ENCODE measurements at places on chromosomes 16 and 17.
A peak's percentile ranks its signal among the peaks of the same experiment; 100 is the strongest.

GRCh38 chr17:57935833-57936807, 19.1 kb downstream of the CUEDC1 start:
- no peak for DNase-seq

DNA sequence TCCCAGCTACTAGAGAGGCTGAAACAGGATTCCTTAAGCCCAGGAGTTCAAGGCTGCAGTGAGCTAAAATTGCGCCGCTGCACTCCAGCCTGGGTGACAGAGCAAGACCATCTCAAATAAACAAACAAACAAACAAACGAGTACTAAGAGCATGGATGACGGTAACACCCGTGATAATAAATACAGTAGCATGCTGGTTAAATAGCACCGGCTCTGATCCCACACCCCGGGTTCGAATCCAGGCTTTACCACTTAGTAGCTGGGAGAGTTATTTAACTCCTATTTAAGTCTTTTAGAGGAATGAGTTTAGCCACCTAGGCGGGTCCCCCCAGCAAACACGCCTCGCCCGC, 301 bp upstream of the METTL22 start:
- no peak for DNase-seq

GRCh38 chr16:1666316-1666715, 11.8 kb upstream of the JPT2 start:
- DNase-seq: no peak

DNA sequence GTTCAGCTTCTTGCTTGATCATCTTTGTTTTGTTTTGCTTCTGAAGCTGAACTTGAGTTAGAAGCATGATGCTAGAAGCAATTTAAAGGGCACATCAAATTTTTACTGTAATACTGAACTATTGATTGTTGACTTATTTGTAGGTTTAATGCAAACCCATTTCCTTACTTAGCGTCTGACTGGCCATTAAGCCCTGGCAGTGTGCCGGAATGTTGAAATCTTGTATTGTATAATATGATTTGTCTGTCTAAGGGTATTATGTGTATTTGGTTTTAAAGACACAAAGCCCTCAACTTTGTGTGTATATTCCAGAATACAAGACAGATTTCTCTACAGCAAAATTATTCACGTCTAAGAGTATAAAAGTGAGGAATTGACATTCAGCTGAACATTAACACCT, 39.7 kb downstream of the NUP93 start:
- DNase-seq: no peak

DNA sequence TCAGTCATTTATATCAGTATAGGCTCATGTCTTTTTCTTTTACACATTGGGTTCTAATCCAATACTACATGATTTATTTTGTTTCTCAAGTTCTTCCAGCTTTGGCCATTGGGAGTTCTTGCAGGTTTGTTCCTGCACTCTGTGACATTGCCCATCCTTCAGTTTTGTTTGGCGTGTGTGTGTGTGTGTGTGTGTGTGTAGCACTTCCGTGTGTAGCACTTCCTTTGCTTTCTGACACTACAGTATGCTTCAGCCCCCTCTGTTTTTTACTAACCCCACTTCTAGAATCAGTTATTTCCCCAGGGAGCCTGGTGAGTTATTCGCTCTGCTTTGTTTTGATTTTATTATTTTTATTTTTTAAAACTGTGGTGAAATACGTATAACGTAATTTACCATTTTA, 75.6 kb upstream of the LGALS9 start:
- no peak for DNase-seq

DNA sequence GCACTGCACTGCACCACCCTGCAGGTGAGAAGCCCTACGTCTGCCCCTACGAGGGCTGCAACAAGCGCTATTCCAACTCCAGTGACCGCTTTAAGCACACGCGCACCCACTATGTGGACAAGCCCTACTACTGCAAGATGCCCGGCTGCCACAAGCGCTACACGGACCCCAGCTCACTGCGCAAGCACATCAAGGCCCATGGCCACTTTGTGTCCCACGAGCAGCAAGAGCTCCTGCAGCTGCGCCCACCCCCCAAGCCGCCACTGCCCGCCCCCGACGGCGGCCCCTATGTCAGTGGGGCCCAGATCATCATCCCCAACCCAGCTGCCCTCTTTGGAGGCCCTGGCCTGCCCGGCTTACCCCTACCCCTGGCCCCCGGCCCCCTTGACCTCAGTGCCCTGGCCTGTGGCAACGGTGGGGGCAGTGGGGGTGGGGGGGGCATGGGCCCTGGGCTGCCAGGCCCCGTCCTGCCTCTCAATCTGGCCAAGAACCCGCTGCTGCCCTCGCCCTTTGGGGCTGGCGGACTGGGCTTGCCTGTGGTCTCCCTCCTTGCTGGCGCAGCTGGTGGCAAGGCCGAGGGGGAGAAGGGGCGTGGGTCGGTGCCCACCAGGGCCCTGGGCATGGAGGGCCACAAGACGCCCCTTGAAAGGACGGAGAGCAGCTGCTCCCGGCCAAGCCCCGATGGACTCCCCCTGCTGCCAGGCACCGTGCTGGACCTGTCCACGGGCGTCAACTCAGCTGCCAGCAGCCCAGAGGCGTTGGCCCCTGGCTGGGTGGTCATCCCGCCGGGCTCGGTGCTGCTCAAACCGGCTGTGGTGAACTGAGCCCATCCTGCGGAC, 14.2 kb downstream of the PAM16 start:
- no peak for DNase-seq

- DNase-seq: no peak
These were observed 26.8 kb upstream of the TMEM220 start for GRCh38 chr17:10756619-10757018.

- DNase-seq: no peak
These were observed 4.6 kb downstream of the INPP5K start for GRCh38 chr17:1511756-1512321.

GRCh38 chr16:10172848-10173655, 9.2 kb downstream of the GRIN2A start:
- no peak for DNase-seq

DNA sequence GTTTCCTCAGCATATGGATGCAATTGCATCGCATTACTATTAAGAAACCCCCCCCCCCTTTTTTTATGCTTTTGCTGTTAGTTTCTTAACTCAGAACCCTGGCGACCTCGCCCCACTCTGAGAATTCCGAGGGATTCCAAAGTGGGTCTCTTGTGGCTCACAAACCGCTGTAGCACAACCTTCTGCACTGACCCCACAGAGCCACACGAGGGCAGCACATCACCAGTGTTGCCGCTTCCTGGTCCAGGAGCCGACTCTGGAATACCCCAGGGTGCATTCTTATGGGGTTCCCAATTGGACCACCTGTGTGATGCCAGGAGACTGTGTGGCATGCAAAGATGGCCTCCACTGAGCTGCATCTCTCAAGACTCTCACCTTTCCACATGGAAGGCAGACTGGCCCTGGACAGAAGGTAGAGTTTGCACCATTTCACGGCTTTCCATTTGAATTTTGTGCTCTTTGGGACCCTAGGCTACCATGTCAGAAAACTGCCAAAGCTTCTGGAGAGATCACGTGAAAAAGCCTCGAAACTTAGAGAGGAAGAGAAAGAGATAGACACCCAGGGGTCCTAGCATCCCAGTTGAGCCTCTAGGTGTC, 432.7 kb upstream of the ASIC2 start:
- DNase-seq: no peak

GRCh38 chr16:67311607-67312488, 14.7 kb downstream of the KCTD19 start:
- peak; percentile 83 for DNase-seq

DNA sequence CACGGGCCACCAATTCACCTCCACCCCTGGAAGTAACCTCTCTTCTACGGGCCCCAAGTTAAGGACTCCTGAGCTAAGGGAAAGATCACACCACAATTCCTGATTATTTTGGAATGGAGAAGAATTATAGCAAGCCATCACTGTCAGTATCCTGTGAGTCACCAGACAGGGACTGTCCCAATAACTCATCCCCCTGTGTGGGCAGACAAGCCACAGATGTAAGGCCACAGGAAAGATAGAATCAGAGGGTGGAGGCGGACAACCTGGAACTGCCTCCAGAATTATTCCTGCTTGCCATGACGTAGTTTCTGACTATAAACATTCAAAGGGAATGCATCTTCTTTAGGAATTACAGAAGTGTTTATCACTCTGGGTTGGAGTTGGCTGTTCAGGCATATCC, 5.8 kb upstream of the MYO1D start:
- DNase-seq: no peak

Measured in 8988T (cell line).